ENCODE measurements at places on chromosomes 5 and 9. TPM values are rescaled to one million over a fixed set of nuclear protein-coding genes. Genes with fewer than 3 reads are reported as not detected.

The FAM200C gene
- total RNA-seq = 1.7 TPM

The SLCO6A1 gene
- not detected for total RNA-seq

The RGS7BP gene
- 0.38 TPM for total RNA-seq

The TICAM2 gene
- 4.3 TPM for total RNA-seq

The C9orf50 gene
- total RNA-seq = not detected

The APBA1 gene
- total RNA-seq = 12.7 TPM

The ARHGEF39 gene
- 2.6 TPM for total RNA-seq

The SLC6A3 gene
- total RNA-seq = not detected

The DCTN4 gene
- 52.9 TPM for total RNA-seq

The LNPEP gene
- total RNA-seq = 54.7 TPM

The ACTL7B gene
- not detected for total RNA-seq

The GFI1B gene
- 1.4 TPM for total RNA-seq

The PAXX gene
- 34.1 TPM for total RNA-seq

The ASS1 gene
- 408 TPM for total RNA-seq

The CLIC3 gene
- 0.82 TPM for total RNA-seq

The TEX48 gene
- not detected for total RNA-seq

The SPATA31D4 gene
- total RNA-seq = not detected

The HACD4 gene
- total RNA-seq = 6.1 TPM

The C9orf57 gene
- not detected for total RNA-seq

The DNAH5 gene
- total RNA-seq = 0.98 TPM

The KCTD16 gene
- 0.07 TPM for total RNA-seq

The SAXO1 gene
- 0.24 TPM for total RNA-seq

The HSPB3 gene
- 4.6 TPM for total RNA-seq

The MSMP gene
- 0.48 TPM for total RNA-seq

The GOLM1 gene
- total RNA-seq = 333 TPM

The NNT gene
- total RNA-seq = 121 TPM

The MOB3B gene
- total RNA-seq = 41.7 TPM

The HAPLN1 gene
- total RNA-seq = 9.6 TPM

The SPINK9 gene
- total RNA-seq = not detected

The COL23A1 gene
- 0.43 TPM for total RNA-seq

The DCTN3 gene
- total RNA-seq = 64.7 TPM

The PHPT1 gene
- 102 TPM for total RNA-seq

The HRH2 gene
- 0.32 TPM for total RNA-seq

The PAEP gene
- not detected for total RNA-seq

The MYO10 gene
- total RNA-seq = 87.8 TPM

The FCN1 gene
- 0.46 TPM for total RNA-seq

The FNBP1 gene
- 40.9 TPM for total RNA-seq

The TAF1L gene
- total RNA-seq = not detected

The PAPPA gene
- 2.5 TPM for total RNA-seq

The TMEM167A gene
- 75.1 TPM for total RNA-seq

The PGM5 gene
- 22.6 TPM for total RNA-seq

The RELL2 gene
- 3.3 TPM for total RNA-seq

The FOXD4L3 gene
- not detected for total RNA-seq

The SLC25A48 gene
- total RNA-seq = 3.3 TPM

The CDH6 gene
- 3.2 TPM for total RNA-seq

The PITX1 gene
- 5.0 TPM for total RNA-seq

The PCDHGB2 gene
- total RNA-seq = 1.5 TPM

The GARNL3 gene
- total RNA-seq = 5.4 TPM

The CAMK4 gene
- total RNA-seq = 5.5 TPM

The SPATA31C1 gene
- not detected for total RNA-seq

The CTXN3 gene
- not detected for total RNA-seq

The GRK6 gene
- total RNA-seq = 48.1 TPM

The FOXD4L4 gene
- 0.27 TPM for total RNA-seq

The COL15A1 gene
- total RNA-seq = 43.4 TPM

The PCDHGB6 gene
- 2.3 TPM for total RNA-seq

The SLC6A18 gene
- total RNA-seq = 0.89 TPM

The FGD3 gene
- total RNA-seq = 5.4 TPM

The SLC25A25 gene
- total RNA-seq = 27.3 TPM
